ENCODE measurements at places on chromosomes 1 and 21.

DNA sequence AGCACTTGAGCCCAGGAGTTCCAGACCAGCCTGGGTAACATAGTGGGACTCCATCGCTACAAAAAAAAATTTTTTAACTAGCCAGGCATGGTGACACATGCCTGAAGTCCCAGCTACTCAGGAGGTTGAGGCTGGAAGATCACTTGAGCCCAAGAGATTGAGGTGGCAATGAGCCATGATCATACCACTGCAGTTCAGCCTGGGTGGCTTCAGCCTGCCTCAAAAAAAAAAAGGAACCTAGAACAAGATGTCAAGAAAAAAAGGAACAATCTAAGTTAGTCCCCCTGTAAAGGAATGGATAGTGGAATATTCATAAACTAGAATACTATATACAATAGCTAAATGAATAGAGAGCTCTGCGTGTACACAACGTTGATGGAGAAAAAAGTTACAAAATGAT lies 14.4 kb downstream of the NSL1 start:
- DNase-seq: no peak

- no peak for DNase-seq
Measured at GRCh38 chr1:5493851-5494311, 498.3 kb downstream of the NPHP4 start.

DNA sequence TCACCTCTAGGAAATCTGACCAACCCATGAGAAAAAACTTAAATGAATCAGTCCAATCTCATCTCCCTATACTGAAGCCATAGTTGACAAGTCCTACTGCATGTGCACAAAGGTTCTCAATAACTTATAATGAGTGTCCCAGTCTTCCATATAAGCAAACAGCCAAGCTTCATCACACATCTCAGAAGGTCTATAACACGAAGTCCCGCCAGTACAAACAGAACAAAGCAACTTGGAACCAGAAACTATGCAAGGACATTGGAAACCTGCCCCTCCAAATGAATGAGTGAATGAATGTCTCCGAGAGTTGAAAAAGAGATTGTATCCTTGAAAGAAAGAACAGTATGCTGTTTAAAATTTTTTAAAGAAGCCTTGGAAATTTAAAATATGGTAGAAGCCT lies 53.6 kb upstream of the IPO9 start:
- no peak for DNase-seq

GRCh38 chr1:246308533-246309075 lies 198.5 kb downstream of the SMYD3 start:
- DNase-seq: no peak

GRCh38 chr1:234955107-234955731 lies 173.4 kb downstream of the TOMM20 start:
- peak; percentile 63 for DNase-seq

DNA sequence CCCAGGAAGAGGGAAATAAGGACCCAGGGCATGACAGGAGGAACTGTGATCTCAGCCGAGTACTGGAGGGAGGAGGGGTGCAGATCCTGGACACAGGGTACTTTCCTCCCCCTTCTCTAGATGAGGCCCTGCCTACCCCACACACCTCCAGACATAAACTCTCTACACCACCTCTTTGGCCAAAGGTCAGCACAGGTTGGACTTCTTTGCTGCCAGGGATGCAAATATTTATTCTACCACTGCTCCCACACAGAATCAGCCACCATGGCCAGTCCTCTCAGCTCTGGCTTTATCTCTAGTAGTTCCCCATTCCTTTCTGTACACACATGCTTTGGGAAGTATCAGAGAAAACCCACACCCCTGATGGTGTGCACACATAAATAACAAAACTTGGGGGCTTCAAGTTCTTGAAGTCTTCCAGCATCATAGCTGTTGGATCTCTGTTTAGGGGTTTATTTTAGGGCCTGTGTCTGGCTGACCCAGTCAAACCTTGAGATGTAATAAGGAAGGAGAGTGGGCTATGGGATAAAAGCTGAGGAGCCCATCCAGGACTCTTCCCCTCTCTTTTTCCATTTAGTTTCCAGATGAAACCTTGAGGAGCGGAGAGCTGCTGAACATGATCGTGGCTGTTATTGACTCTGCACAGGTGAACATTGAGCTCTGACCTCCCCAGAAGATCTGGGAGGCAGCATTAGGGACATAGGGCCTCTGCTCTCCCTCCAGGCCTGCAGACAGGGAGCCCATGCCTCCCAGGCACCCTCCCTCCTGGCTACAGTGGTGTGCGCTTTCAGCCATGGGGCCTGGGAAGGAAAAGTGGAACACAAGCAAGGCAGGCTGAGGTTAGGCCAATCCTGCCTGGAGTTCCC lies 6.7 kb upstream of the SLC27A3 start:
- no peak for DNase-seq

DNA sequence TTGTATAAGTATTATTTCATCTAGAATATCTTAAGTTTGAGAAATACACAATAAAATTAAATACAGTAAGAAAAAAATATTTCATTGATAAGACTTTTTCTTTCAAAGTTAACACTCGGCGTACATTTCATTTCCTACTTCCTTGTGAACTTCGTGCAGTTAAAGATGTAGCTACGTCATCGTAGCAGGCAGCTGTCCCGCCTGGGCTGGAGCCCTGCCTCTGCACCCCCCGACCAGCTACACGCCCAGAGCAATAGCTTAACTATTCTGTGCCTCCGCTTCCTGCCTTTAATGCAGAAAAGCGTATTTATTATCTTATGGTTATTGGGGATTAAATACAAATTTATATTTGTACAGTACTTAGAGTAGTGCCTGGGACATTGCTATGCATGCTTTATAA lies 53.5 kb downstream of the CLSTN1 start:
- DNase-seq: no peak

- DNase-seq: no peak
Measured at GRCh38 chr21:16342932-16343331, 613.1 kb downstream of the USP25 start.

- DNase-seq: no peak
Measured at GRCh38 chr1:204065174-204065985, 7.5 kb upstream of the SOX13 start.

GRCh38 chr1:20974951-20975350 lies 187.8 kb upstream of the HP1BP3 start:
- no peak for DNase-seq

DNA sequence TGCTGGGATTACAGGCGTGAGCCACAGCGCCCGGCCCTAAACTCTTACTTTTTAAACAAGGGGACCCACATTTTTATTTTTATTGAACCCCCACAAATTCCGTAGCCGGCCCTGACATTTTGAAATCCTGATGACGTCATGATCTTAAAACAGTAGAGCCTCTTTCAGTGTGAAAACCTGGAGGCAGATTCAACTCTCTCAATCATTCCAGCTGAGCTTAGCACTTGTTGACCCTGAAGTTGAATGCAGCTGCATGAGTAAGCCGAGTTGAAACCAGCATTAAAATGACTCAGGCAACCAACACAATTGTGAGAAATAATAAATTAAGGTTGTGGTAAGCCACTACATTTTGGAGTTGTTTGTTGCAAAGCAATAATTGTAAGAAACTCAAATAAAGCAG lies 93.9 kb upstream of the ADGRL4 start:
- peak; percentile 78 for DNase-seq

All from HCEC 1CT (cell line).